NCI-H1436 treated with DMSO at 0.1 percent for 48 hours (cell line): ENCODE measurements at places on chromosomes 4 and X.

DNA sequence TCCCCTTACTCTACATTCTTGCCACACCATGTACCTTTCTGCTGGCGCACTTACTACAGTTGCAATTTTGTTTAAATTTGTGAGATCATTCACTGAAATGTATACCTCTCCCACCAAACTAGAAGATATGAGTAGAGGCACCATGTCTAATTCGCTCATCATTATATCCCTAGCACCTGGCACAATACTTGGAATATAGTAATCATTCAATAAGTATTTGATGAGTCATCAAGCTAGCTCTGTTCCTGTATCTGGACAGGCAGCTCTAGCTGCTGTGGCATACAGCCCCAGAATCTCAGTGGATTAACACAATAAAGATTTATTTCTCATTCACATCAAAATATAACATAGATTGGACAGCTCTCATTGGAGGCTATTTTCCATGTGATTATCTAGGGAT lies 245.9 kb downstream of the IDS start:
- DNase-seq, result no peak

GRCh38 chr4:73844345-73844744 lies 7.9 kb downstream of the CXCL6 start:
- DNase-seq, result no peak

DNA sequence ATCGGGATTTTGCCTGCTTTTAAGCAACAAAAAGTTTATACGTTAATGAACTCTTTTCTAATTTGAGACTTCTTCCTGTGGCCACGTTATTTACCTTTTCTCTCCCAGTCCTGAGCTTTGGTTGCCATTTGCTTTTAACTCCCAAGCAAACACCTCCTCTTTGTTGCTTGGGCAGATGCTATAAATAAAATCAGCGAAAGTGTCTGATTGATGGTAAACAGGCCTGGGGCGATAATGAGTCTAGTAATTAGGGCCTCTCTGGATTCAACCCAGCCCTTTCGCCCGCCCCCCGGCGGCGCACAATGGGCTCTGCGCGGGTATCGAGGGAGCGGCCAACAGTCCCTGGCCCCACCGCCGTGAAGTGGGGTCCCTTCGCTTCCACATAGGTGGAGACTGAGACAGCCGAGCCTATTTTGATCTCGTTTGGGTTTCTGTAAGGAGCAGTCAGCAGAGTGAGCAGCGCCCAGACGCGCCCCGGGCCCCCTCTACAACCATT lies 790 bp downstream of the CLGN start:
- no peak for DNase-seq

GRCh38 chr4:139587446-139587845 lies 31.4 kb upstream of the SETD7 start:
- no peak for DNase-seq

DNA sequence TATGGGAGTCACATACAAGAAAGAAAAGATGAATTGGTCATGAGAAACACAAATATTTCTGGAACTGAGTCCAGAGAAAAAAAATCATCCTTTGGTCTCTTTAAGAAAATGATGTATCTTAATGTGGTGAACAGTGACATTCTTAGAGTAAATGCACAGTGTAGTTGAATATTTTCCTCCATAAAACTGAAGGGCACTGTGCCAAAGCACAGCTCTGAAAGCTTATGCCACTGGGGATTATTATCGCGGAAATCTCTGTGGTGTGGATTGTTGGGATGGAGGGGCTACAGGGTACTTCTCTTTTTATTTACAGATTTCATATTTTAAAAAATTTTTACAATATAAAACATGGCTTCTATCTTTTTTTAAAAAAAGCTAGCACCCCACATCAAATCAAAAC lies 908.1 kb downstream of the CCSER1 start:
- no peak for DNase-seq

GRCh38 chrX:50097071-50097470 lies 103.7 kb downstream of the AKAP4 start:
- no peak for DNase-seq

DNA sequence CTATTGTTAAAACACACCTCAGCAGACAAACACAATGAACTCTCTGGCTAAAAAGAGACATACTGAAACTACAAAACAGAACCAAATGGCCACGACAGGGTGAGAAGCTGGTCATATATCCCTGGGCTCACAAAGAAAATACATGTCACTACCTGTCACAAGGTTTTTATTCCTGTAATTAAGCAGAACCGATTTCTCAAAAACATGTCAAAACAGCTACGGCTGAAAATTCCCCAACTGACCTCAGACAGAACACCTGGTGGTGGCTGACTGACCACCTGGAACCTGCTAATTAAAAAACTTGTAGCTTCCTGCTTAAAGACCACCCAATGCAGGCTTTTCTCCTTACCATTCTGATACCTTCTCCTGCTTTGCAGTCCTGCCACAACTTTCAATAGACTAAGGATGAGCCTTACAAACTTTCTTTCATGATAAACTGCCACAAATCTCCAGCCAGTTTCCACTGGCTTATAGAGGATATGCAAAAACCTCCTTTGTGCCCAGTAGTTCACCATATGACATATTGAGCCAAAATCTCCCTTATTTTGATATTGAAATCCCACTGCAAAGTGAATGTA lies 571.9 kb downstream of the SPOCK3 start:
- no peak for DNase-seq

DNA sequence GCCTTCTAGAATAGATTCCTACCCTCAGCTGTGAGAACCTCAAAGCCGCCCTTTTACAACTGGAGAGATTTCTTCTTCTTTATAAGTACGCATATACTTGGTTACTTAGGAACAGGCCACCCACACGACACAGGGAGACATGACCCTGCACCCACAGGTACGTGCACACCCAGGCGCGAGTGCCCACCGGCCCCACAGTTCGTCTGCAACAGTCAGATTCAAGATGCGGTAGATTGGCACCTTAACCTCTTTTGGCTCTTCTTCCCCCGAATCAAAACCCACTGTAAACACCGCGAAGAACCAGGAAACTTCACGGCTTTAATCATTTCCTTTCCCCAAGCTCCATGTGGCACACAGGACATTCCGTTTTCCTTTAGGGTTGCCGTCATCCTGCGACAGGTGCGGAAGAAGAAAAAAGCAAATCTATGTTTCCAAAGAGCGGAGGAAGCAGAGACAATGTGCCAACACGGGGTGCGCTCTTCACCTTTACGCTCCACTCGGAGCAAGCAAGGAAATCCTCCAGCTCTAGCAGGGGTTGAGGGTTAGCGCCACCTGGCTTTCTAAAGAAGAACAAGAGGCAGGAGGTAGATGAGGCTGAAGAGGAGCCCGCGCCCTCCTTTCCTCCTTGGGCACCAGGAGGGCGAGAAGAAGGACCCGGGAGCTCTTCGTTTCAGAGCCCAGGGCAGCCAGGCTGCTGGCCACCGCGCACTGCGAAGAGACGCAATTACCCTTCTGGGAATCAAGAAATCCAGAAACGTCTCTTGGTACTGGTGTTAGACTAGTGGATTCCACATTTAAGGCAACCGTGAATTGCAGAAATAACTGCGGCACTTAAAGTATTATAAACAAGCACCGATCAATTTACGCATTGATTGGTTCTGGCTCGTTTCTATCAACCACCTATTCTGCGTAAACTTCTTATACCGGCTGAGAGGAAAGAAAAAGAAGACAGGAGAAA lies 35.7 kb downstream of the HAND2 start:
- peak; percentile 8 for DNase-seq

DNA sequence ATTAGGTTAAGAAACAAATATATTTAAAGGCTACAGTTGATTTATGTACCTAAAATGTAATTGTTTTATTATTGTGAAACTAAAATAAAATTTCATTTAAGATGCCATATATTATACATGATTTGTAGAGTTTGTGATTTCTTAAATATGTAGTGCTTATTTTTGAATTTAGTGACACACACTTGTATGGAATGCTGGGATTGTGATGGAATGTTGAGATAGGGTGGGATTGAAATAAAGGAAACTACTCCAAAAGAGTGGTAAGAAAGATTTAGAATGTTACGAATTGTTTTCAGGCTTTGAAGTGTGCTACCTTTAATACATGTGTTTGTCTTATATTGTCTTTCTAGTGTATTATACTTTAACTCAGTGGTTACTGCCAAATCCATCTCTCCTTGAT lies 330.3 kb upstream of the PITX2 start:
- DNase-seq, result no peak

- no peak for DNase-seq
Measured at GRCh38 chr4:32025851-32026459, 1305.8 kb downstream of the PCDH7 start.
